GM23338 (cell line): ENCODE measurements at places on chromosomes 6 and 20.

- H3K27me3 ChIP-seq: no peaks in the 10 kb centered on the region
- H3K4me3 ChIP-seq: no peak overlapping the region
- no peak for DNase-seq
- H3K36me3 ChIP-seq: no peaks in the 10 kb centered on the region
- no peak overlapping the region for H3K27ac ChIP-seq
Measured at GRCh38 chr20:36234771-36235320, 1.4 kb upstream of the AAR2 start.

DNA sequence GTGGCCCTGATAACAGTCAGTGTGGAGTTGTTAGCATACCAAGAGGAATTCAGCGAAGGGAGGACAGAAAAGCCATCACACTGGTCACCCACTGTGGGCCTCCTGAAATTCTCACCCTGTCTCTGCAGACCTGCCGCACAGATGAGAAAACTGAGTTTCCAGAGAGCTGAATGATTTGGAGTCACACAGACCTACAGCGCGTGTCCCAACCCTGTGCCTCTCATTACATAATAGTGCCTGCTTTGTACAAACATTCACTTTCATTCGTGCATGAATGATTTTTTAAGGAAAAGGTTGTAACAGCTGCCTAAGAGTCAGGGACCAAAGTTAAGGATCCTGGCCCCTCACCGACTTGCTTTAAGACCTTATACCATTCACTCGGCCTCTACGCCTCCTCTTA lies 62.7 kb downstream of the THBS2 start:
- no peak overlapping the region for H3K27ac ChIP-seq
- no peaks in the 10 kb centered on the region for H3K36me3 ChIP-seq
- DNase-seq: no peak
- H3K4me3 ChIP-seq: no peak overlapping the region
- H3K27me3 ChIP-seq: no peaks in the 10 kb centered on the region

DNA sequence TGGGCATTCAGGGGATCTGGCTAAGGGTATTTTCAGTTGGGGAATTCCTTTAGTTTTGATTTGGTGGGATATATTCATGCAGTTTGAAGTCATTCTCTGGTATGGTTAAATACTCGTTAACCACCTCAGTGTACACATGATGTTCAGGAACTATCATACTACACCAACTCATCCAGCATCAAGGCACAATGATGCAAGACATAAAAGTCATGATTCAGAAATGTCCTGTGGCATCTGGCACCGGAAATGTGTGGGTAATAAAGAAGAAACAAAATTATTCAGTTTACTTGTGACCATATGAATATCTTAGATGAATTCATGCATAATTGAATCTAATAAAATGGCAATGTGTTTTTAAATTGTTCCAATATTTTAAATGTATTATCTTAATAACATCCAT lies 129.0 kb upstream of the BMP5 start:
- H3K4me3 ChIP-seq: no peak overlapping the region
- DNase-seq: no peak
- no peak overlapping the region for H3K27ac ChIP-seq
- H3K4me1 ChIP-seq: no peaks in the 10 kb centered on the region
- no peaks in the 10 kb centered on the region for H3K27me3 ChIP-seq

GRCh38 chr20:17935186-17935585 lies 33.4 kb downstream of the SNX5 start:
- no peak overlapping the region for H3K27ac ChIP-seq
- H3K4me1 ChIP-seq: peaks cover 49% of the 10 kb centered on the region
- no peak overlapping the region for H3K4me3 ChIP-seq
- no peaks in the 10 kb centered on the region for H3K36me3 ChIP-seq
- H3K27me3 ChIP-seq: no peaks in the 10 kb centered on the region
- DNase-seq: no peak

GRCh38 chr20:8718279-8718678 lies 350.6 kb upstream of the PLCB4 start:
- no peak overlapping the region for H3K27ac ChIP-seq
- DNase-seq: no peak
- H3K27me3 ChIP-seq: no peaks in the 10 kb centered on the region
- H3K4me1 ChIP-seq: no peaks in the 10 kb centered on the region
- no peak overlapping the region for H3K4me3 ChIP-seq

DNA sequence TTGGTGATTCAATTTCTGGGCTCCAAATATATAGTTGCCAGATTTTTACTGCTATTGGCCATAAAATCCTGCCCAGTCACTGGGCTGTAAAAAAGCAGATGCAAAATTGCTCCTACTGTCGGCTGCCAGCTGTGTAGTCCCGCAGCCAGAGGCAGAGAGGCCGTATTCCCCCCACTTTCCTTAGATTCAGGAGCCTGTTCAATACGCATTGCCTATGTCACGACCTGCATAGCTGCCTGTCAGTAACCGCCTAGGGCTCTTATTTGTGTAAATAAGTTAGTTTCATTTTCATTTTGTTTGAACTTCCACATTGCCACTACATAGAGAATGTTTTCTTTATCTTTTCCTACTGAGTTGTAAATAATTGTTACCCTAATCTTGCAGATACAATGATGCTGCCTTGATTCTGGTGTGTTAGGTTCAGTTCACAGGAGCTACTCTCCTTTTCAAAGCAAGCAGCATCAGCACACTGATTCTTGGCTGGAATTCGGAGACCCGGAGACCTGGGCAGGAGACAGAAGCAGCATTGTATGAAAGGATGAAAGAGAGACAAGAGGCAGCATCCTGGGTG lies 46.0 kb upstream of the UST start:
- peak; percentile 37 for DNase-seq
- no peaks in the 10 kb centered on the region for H3K4me1 ChIP-seq
- H3K27me3 ChIP-seq: no peaks in the 10 kb centered on the region
- no peak overlapping the region for H3K4me3 ChIP-seq

GRCh38 chr6:100456141-100456907 lies 8.4 kb downstream of the SIM1 start:
- peaks cover 63% of the 10 kb centered on the region for H3K4me1 ChIP-seq
- no peaks in the 10 kb centered on the region for H3K36me3 ChIP-seq
- peaks cover 100% of the 10 kb centered on the region for H3K27me3 ChIP-seq
- no peak overlapping the region for H3K27ac ChIP-seq
- peak; percentile 46 for DNase-seq
- H3K4me3 ChIP-seq: peak overlapping the region; percentile 55

DNA sequence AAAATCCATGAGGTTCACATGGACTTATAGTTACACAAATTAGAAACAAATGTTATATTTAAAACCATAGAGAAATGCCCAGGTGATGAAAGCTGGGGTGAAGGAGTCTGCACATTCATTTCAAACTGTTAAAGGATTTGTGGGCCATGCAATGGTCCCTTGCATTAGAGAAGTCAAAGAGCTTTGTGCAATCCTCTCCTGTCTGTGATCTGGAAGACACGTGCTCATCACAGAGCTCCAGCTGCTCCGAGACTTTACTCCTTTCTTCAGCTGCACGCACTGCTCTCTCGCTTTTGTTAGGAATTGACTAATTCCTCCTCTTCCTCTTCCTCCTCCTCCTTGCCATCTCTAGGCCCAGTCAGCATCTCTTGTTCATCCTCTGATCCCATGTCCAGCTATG lies 4.1 kb upstream of the AIF1 start:
- no peak overlapping the region for H3K4me3 ChIP-seq
- no peak for DNase-seq
- peaks cover 20% of the 10 kb centered on the region for H3K4me1 ChIP-seq
- no peaks in the 10 kb centered on the region for H3K36me3 ChIP-seq

DNA sequence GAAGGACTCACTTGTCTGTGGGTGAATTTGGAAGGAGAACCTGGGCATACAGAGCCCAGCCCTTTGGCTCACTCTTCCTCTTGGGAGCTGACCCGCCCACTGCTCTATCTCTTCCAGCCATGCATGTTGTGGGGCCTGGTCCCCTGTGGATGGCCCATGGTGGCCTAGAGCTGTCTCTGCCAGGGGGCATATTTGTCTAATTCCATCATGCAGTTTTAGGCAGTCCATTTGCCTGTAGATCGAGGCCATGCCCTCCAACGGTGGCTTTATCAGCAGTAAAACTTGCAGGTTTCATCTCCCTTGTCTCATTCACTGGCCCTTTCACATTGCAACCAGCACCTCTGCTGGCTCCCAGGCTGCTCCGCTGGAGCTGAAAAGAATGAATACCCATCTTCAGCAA lies 12.9 kb upstream of the EZR start:
- no peak for DNase-seq
- H3K36me3 ChIP-seq: no peaks in the 10 kb centered on the region
- H3K4me1 ChIP-seq: peaks cover 11% of the 10 kb centered on the region
- H3K27me3 ChIP-seq: no peaks in the 10 kb centered on the region
- H3K4me3 ChIP-seq: no peak overlapping the region

GRCh38 chr20:30816182-30816645 lies 441.2 kb upstream of the DEFB115 start:
- H3K4me3 ChIP-seq: peak overlapping the region; percentile 15; the same call in 1 of the 2 replicates
- no peaks in the 10 kb centered on the region for H3K4me1 ChIP-seq
- DNase-seq: peak; percentile 60
- peaks cover 14% of the 10 kb centered on the region for H3K27me3 ChIP-seq
- H3K36me3 ChIP-seq: no peaks in the 10 kb centered on the region
- no peak overlapping the region for H3K27ac ChIP-seq

GRCh38 chr20:61450549-61450948 lies 198.5 kb downstream of the CDH4 start:
- H3K36me3 ChIP-seq: no peaks in the 10 kb centered on the region
- no peak overlapping the region for H3K27ac ChIP-seq
- H3K4me3 ChIP-seq: no peak overlapping the region

- no peak overlapping the region for H3K27ac ChIP-seq
- DNase-seq: no peak
- no peak overlapping the region for H3K4me3 ChIP-seq
- no peaks in the 10 kb centered on the region for H3K36me3 ChIP-seq
Measured at GRCh38 chr6:91155129-91155785, 568.4 kb upstream of the MAP3K7 start.

DNA sequence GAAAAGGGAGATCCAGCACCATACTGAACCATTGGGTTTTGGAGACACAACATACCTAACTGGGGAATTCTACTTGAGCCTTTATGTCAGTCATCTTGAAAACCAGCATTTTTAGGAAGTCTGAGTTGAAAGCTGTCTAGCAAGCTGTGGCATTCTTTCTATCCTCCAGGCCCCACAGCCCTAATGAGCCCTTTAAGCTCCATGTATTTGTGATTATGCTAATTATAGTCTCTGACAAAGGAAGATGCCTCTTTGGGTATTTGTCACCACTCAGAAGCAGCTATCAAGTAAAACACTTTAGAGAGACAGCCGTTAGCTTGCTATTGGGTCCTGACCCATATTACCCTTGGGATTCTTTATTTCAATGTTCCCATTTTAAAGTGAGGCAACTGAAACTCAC lies 159.5 kb upstream of the MANEA start:
- no peaks in the 10 kb centered on the region for H3K27me3 ChIP-seq
- H3K27ac ChIP-seq: no peak overlapping the region
- peaks cover 14% of the 10 kb centered on the region for H3K36me3 ChIP-seq
- H3K4me3 ChIP-seq: no peak overlapping the region
- no peaks in the 10 kb centered on the region for H3K4me1 ChIP-seq
- DNase-seq: peak; percentile 3

DNA sequence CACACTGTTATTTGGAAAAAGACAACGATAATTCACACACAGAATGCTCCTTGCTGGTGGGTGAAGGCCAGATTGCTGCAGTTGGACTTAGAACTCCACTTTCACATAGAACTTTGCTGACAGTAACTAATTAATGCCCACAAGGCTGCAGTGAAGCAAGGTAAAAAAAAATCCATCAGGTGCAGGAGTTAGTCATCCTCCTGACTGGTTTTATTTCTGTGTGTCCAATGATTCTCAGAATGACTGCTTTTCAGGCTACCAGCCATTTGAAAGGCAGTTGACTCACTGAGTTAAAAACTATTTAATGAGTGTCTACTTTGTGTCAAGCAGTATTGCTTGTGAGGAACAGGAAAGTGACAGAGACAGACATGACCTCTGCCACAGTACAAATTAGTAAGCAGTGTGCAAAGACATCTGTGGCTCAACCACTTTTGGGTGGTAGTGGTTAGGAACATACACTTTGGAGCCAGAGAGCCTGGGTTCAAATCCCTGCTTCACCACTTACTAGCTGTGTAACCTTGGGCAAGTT lies 41.9 kb downstream of the ELOVL5 start:
- no peak overlapping the region for H3K27ac ChIP-seq
- no peak for DNase-seq
- H3K27me3 ChIP-seq: no peaks in the 10 kb centered on the region
- no peaks in the 10 kb centered on the region; the same call in 1 of the 2 replicates for H3K36me3 ChIP-seq
- H3K4me1 ChIP-seq: peaks cover 45% of the 10 kb centered on the region

- DNase-seq: no peak
- no peak overlapping the region for H3K27ac ChIP-seq
- H3K36me3 ChIP-seq: no peaks in the 10 kb centered on the region
- H3K4me3 ChIP-seq: no peak overlapping the region
- 0 out of 2 replicates have a peak, but pooled peaks cover 3% of the 10 kb centered on the region for H3K4me1 ChIP-seq
Measured at GRCh38 chr6:89379281-89379680, 26.8 kb upstream of the UBE2J1 start.

DNA sequence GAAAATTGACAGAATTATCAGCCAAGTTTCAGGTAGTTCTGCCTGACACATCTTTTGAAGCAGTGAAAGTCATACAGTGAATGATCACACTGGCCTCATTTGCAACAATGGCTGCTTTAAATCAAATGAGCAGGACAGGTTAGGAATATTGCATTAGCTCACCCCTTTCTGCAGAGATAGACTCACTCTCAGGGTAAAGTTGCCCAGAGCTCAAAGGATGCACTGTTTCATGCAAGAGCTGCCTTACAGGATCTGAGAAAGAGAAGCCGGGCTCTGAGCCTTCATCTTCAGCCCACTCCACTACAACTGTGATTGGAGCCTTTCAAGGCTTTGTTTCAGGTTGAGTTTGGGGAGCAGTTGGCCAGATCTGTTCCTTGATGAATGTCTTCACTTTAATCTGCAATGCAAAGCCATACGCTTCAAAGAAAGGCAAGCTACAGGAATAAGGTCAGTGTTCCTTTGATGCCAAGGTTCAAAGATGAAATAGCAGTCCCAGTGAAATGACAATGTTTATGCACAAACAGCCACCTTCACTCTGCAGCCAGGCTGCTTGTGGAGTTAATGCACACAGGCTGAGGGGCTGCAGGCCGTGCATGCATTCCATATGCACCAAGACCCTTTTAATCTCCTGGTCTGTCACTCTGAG lies 90.9 kb upstream of the ISM1 start:
- no peak overlapping the region for H3K4me3 ChIP-seq
- no peaks in the 10 kb centered on the region for H3K36me3 ChIP-seq
- no peak for DNase-seq
- H3K27me3 ChIP-seq: no peaks in the 10 kb centered on the region

DNA sequence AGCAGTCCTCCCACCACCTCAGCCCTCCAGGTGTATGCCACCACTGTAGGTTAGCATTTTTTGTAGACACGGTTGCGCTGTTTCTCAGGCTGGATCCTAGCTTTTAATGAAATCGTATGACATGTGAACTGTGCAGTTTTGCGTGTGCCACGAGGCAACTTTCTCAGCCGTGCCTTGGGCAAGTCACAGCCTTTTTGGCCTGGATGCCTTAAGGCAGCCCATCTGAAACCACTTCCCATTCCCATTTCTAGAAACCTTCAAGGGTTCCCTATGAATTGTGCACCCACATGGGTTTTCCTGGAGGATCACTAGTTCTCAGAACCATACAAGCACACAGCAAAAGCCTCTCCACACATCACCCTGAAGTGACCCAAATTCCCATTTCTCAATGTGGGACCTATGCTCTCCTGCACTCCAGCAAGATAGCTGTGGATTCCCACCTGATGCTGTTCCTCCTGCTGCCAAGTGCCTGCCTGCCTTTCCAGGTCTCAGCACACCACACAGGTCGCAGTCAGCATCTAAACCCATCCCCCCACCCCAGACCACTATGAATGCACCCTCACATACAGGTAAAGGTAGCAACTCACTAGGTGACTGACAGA lies 28.9 kb downstream of the SNX5 start:
- peaks cover 44% of the 10 kb centered on the region for H3K4me1 ChIP-seq
- H3K27ac ChIP-seq: peak overlapping the region; percentile 83
- H3K36me3 ChIP-seq: peaks cover 36% of the 10 kb centered on the region
- no peak overlapping the region; the same call in 1 of the 2 replicates for H3K4me3 ChIP-seq
- no peaks in the 10 kb centered on the region for H3K27me3 ChIP-seq
- peak; percentile 52 for DNase-seq
